ENCODE measurements at places on chromosomes 6 and 20. TPM values are rescaled to one million over a fixed set of nuclear protein-coding genes. Genes with fewer than 3 reads are reported as not detected.

- DNase-seq: no peak
These were observed 8.8 kb upstream of the ULBP2 start for GRCh38 chr6:149933036-149933435.

- peak; percentile 80 for DNase-seq
These were observed 43.0 kb upstream of the TMEM200A start for GRCh38 chr6:130322673-130323268.

DNA sequence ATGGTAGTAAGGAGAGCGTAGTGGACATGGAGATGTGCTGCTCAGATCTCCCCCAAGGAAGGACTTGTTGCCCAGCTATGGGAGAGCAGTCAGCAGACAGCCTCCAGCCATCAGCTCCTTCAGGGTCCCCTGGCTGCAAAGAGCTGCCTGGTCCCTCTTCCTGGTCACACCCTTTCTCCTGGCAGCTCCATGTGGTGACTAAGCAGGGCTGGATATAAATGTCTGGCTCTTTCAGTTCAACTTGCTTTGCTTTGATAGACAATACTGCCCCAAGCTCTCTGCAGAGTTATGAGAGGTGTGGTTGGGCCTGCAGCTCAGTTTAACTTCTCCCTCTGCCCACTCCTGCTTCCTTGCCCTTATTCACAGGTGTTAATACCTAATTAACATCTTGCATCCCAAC lies 64.1 kb upstream of the DDR1 start:
- no peak for DNase-seq

DNA sequence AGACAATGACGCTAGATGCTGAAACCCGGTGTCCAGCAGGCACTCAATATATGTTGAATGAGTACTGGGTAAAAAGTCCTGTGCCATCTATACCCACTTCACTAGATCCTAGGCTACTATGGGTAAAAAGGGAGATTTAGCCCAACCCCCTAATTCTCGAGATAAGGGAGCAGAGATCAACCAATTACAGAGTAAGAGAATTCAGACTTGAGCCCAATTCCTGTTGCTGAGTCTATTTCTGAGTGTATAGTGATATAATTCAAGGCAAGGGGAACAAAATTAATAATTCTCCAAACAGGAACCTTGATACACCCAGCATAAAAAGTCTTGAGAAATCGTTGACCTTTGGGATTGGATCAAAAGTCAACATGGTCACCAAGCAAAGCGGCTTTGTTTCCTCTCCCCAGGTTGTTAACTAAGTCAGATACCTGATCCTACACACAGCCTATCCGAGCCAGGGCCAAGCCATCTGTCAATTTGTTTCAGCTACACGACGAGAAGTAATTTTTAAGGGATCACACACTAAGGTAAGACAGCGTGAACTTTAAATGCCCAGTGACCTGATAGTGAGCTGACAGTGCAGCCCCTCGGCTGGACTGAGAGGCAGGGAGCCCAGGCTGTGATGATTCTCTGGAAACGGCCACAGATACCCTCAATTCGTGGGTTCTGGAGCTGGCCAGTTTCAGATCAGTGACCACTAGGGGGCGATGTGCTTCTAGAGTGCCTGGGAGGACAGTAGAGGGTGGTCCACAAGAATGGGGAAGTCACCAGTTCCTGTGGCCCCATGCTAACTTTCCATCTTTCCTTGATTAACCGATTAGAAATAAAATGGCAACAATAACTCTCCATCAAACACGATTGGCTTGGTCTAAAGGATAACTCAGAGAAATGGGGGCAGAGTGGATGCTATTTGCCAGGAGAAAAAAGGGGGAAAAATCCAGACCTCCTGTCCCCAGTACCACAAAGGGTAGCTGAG lies 46.2 kb downstream of the SLC22A23 start:
- DNase-seq: peak; percentile 97

DNA sequence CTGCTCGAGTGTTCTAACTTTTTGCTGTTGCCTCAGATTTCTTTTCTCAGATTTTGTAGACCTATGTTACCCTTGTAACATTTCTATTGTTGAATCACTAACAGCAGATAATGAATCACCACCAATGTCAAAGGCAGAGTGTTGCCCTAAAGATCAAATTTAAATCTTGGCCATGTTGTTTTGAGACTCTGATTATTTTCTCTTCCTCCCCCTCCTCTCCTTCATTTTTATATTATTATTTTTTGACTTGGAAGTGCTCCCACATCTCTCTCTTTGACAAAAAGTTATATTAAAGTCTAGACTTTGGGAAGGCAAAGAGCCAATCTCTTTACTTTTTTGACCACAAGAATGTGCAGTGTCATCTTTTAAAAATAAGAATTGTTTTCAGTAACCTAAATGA lies 422.7 kb downstream of the NKAIN2 start:
- DNase-seq: no peak

DNA sequence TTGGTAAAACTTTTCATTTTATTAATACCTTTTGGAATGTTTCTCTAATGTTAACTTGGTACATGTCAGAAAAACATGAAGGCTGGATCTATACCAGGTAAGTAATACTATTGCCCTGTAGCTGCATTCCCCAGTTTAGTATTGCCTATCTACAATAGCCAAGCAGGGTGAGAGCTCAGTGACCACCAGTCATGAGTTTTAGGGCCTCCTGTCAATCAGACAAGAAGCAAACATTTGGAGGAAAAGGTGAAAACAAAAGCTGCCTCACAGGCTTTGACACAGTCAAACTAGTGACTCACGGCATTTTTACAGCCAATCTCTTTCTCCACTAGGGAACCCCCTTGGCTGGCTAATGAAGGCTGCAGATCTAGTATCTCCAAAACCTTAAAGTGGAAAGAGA lies 9.5 kb upstream of the CDC5L start:
- no peak for DNase-seq

DNA sequence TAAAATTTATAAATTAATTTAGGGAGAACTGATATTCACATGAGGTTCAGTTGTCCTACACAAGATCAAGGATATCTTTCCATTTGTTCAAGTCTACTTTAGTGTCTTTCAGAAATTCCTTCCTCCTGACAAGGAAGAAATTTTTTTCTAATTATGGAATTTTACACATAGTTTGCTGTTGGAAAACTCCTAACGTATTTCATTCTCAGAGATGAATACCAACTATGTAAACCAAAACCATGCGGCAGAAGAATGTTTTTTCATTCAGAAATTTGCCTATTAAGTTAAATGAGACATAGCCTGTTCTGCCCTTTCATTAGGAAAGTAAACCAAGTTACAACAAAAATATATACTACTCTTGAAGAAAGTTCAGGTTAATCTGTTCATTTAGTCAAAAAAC lies 111.2 kb upstream of the PRDM1 start:
- DNase-seq: no peak

DNA sequence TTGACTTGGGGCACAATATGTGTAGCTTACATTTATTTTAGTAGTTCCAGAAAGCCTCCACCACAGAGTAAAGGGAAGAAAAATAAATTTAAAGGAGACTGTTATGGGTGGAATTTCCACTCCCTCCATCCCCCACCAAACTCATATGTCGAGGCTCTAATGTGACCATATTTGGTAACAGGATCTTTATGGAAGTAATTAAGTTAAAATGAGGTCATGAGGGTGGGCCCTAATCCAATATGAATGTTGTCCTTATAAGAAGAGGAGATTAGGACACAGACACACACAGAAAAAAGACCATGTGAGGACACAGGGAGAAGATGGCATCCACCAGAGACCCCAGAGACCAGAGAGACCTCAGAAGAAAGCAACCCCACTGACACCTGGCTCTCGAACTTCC lies 189.7 kb downstream of the EDN1 start:
- no peak for DNase-seq

- DNase-seq: peak; percentile 41
These were observed 689 bp upstream of the BLOC1S5 start for GRCh38 chr6:8064638-8065518.

GRCh38 chr6:169665289-169665688 lies 36.5 kb downstream of the WDR27 start:
- DNase-seq: no peak

DNA sequence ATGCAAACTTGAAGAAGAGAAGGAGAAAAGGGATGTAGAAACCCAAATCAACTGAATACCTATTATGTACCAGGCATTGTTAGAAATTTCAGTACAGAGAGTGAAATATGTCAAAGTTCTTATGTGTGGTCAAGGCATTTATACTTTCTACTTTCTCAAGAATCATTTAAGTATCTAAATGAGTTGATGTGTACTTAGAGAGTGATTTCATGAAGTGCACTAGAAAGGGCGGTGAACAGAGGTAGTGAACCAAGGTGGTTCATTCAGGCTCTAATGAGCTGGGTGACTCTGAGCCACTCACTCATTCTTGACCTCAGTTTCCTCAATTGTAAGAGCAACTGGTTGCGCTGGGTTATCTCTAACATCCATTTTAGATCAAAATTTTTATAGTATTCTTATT lies 3.3 kb downstream of the PDE7B start:
- DNase-seq: no peak

- no peak for DNase-seq
These were observed 90.7 kb downstream of the SNAP25 start for GRCh38 chr20:10309326-10309725.

- no peak for DNase-seq
These were observed 101.1 kb downstream of the ATXN1 start for GRCh38 chr6:16660157-16660497.

DNA sequence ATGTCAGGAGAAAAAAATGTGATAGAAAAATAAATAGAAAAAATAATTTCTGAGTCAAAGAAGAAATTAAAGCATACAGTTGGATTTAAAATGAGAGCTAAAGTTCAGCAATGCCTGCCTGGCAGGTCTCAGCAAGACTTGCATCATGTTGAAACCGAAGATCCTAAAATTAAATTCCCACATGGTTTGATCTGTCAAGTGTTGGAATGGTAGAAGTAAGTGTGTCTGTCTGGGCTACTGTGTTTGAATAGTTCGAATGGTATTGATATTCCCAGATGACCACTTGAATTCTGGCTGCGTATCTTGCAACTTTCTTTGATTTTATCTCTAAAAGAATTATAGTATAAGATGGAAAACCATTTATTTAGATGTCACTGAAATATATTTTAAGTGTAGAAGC lies 1349.6 kb downstream of the EPHA7 start:
- DNase-seq: no peak

Gene DEFB132
- total RNA-seq: not detected

Gene BANF2
- total RNA-seq: not detected

Gene COL9A1
- total RNA-seq: 14.1 TPM

Gene PLCB1
- 20.6 TPM for total RNA-seq

Gene ID4
- total RNA-seq: 7.0 TPM

Gene TRIM31
- not detected for total RNA-seq

Gene NUP153
- total RNA-seq: 88.4 TPM

Data from GM23338 (cell line).